ENCODE measurements at places on chromosomes 7 and 10. TPM values are rescaled to one million over a fixed set of nuclear protein-coding genes. Genes with fewer than 3 reads are reported as not detected.

Gene STOX1
- total RNA-seq, result 4.0 TPM

DNA sequence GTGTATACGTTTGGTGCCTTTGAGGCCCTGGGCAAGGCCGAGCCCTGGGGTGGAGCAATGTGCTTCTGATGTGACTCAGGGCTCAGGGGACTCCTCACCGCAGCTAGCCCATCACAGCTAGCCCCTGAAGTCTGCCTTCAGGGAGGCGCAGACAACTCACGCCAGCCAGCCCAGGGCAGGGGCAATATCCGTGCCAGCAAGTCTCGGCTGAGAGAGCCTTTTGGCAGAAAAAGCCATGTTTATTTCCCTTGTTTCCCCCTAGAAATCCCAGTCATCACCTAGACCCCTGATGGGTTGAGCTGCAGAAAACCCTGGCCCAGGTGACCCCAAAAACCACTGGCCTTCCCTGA is 90.4 kb downstream of the CHST15 start:
- DNase-seq, result no peak

DNA sequence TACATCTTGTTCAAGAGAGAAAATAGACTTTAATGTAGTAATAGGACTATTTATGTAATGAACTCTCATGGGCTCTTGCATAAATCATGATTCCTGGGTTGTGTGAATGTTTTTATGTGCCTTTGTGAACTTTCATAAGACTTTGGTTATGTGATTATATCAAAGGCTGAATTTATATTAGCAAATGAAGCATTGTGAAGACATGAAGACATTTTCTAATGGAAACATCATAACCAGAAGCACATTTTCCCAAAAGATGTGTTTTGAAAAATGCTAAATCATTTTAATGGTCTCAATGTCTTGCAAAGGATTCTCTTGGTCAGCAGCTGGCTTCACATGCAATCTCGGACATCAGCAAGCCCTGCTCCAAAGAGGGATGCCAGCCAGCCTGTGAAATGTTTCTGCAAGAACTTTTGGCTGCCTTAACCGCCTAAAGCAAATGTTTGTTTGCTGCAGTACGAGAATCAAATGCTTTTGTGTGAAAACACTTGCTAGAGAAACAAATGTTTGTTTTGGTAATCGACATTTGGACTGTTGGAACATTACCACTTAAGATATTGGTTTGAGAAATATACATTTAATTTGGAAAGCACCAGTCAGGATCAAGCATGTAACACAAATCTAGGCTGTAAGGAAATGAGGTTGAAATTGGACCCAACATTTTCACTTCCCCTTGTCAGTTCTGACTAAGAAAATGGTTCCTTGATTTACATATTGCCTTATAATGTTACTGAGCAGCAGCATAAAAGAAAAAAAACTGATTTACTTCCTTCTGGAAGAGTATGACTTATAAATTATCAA is 102.1 kb downstream of the RTKN2 start:
- no peak for DNase-seq

GRCh38 chr10:33132626-33133025 is 174.6 kb upstream of the ITGB1 start:
- DNase-seq, result no peak

DNA sequence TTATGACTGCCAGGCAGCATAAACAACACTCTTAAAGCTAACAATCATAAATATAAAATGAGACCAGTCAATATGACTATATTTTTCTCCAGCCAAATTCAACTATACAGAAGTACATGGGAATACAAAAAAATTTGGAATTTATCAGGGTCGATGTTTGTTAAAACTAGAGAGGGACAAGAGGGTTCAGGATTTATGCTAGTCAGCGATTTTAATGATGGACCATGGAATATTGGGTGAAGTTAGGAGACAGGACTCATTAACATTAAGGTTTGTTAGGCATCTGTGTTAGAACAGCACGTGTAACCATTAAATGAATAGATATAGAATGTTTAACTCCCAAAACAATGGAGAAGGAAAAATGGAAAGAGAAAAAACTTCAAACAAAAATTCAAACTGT is 146.2 kb downstream of the SEM1 start:
- DNase-seq, result no peak

- no peak for DNase-seq
Measured at GRCh38 chr10:17235136-17235535, 7.1 kb downstream of the VIM start.
